Stimulated activated CD4-positive, alpha-beta T cell treated with anti-CD3 and anti-CD28 coated beads, Interleukin-15, amount 100 ng/mL, for 48 hours (primary cell): ENCODE measurements at places on chromosomes 4 and X.

- DNase-seq: no peak
These were observed 115.4 kb downstream of the STPG2 start for GRCh38 chr4:98027827-98028226.

GRCh38 chrX:69104756-69105434 is 60.4 kb downstream of the PJA1 start:
- no peak for DNase-seq

DNA sequence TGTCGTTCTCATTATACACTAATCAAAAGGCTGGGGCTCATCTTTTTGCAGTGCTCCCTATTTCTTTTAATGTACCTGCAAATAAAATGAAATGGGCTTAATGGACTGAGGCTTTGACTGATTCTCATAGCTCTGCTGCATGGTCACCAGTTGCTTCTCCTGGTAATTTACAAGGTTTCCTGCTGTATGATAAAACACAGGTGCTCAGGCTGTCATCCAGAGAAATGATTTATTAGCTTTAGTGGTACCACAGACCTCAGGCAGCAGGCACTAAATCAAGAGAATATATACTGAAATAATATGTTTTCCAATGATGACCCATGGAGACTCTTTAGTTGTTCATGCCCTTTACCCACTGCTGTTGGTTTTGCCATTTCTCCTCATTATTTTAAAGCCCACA is 137.7 kb downstream of the C4orf33 start:
- DNase-seq: no peak

DNA sequence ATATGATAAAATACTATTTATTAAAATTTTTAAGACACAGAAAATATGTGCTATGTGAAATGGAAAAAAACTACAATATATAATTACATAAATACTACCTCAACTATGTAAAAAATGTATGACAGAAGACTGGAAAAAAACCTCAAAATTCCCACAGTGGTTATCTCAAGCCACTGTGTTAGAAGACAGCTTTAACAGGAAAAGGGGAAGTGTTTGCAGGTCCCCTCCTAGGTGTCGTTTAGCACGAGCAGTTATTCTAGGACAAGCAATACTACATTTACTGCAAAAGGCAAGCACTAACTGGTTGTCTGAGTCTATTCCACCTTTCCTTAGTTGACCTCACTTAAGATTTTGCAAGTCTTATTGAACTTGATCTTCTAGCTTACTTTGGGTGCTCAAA is 44.9 kb upstream of the PHF8 start:
- no peak for DNase-seq

GRCh38 chr4:26609868-26610267 is 26.0 kb downstream of the TBC1D19 start:
- DNase-seq: no peak

GRCh38 chr4:57462843-57463242 is 352.7 kb upstream of the IGFBP7 start:
- no peak for DNase-seq

GRCh38 chrX:112760697-112761096 is 79.9 kb downstream of the AMOT start:
- DNase-seq: no peak

- no peak for DNase-seq
These were observed 1.8 kb downstream of the CASP3 start for GRCh38 chr4:184647266-184648053.

DNA sequence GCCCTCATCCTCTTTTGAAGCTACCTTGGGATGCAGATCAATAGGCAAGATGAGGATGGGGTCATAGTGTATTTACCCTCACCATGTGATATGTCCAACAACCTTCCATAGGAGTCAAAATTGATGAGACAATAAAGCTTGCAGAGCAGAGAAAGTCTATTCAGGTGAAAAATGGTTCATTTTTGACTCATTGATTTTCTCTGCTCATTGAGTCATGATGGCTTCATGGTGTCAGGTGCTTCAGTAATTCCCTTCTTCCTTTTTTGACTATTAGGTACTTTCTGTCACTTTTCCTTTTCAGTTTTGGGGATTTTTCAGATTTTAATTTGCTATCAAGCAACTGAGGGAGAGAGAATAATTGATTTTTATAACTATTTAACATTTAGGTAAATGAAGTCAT is 55.9 kb upstream of the IL2 start:
- no peak for DNase-seq

GRCh38 chr4:184313702-184314659 is 96.3 kb upstream of the ENPP6 start:
- DNase-seq: no peak

DNA sequence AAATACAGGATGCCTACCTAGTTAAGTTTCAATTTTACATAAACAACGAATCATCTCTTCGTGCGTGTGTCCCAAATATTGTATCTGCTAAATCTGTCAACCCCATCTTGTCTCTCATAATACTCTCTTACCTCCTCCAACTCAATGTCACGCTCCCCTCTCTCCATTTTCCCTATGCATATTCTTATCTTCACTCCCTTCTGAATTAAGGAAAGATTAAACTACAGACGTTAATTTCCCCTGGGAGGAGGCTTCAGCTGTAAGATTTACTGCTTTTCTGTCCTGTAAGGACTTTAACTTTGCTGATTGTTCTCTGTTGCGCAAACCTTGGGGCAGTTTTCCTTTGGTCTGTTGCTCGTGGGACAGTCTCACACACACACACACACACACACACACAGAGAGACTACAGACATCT is 455 bp upstream of the ABCB7 start:
- no peak for DNase-seq

GRCh38 chr4:158786121-158786601 is 17.3 kb downstream of the FNIP2 start:
- DNase-seq: no peak

- DNase-seq: no peak
These were observed 47.9 kb downstream of the TMEM131L start for GRCh38 chr4:153514001-153514526.

DNA sequence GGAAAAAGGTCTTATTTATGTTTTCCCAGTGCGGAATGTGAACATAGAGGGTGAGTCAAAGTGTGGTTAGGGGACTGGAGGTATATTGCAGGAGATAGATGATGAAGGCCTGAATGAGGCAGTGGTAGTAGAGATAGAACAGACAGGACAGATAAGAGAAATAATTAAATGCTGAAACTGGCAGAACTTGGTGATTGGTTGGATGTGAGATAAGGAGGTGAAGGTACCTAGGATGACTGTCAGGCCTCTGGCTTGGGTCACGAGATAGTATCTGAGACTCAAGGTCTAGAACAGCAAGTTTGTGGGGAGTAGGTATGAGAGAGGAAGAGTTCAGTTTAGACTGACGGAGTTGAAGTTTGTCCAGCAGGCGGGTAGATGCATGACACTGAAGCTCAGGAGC is 3.5 kb downstream of the MND1 start:
- DNase-seq: no peak

DNA sequence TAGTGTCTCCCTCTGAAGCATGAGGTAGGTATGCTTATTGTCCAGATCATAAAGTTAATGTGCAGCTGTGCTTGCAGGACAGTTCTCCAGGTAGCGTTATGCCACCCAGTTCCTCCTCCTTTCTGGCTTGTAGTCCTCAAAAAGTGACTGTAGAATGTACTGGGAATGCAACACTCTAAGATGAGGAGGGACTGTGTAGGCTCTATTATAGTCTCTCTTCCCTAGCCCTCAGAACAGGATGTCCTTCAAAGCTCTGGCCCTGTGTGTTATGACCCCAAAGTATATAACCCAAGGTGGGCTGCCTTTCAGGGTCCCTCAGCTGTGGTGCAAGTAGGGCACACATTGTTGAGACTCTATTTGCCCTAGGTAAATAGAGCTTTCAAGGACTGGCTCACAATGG is 20.8 kb upstream of the MANBA start:
- DNase-seq: no peak

GRCh38 chr4:139860435-139861024 is 194.9 kb downstream of the MGST2 start:
- DNase-seq: no peak

GRCh38 chr4:139312552-139313332 is 10.5 kb upstream of the NDUFC1 start:
- no peak for DNase-seq

GRCh38 chr4:57249083-57249482 is 138.9 kb upstream of the IGFBP7 start:
- no peak for DNase-seq

DNA sequence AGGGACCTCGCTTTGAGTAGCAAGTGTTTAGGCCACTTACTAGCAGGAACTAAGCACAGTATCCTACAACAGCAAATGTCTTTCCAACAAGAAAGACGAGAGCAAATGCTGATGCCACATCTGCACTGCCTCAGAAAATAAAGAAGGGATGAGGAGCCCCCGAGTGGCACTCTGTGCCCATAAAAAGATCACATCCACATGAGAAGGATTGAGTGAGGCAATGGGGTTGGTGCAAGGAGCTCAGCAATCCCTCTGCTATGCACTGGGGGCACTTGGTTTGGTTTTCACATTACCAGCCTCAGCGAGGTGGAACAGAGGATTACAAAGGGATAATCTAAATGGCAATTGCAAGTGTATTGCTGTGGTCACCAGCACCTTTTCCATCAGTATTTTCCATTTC is 252.8 kb upstream of the SLC7A11 start:
- no peak for DNase-seq

GRCh38 chr4:94390804-94391410 is 48.3 kb upstream of the HPGDS start:
- peak; percentile 9 for DNase-seq

GRCh38 chr4:169399976-169400767 is 129.4 kb upstream of the SH3RF1 start:
- DNase-seq: no peak

- DNase-seq: no peak
These were observed 540.2 kb downstream of the GBA3 start for GRCh38 chr4:23232987-23233386.

GRCh38 chr4:4507923-4508322 is 33.9 kb downstream of the STX18 start:
- no peak for DNase-seq

- DNase-seq: peak; percentile 1
These were observed 640 bp downstream of the PHF8 start for GRCh38 chrX:54043541-54044125.

DNA sequence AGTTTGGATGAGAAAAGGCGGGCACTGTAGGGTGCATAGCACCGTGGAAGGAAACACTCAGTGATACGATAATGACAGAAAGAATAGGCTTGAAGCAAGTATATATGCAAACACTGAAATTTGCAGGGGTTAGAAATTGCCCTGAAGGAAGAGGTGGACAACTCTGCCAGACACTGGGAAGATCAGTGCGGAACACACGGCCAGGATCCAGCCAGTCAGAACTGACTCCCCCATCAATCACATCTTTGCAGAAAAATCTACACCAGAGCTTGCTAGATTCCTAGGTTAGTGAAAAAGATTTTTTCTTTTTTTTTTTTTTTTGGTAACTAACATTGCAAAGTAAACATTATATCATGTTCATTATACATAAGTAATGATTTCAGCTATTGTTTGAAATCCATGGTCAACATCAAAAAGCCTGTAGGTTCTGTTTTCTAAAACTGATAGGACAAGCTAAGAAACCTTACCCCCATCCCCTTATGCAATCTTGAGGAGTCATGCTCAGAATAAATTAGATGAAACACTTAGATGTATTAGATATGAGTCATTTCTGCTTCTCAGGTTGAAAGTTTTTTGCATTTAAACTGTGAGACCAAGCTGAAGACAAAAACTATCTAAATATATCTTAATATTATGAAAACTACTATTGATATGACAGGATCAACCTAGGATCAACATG is 38.9 kb downstream of the TRIML1 start:
- no peak for DNase-seq

DNA sequence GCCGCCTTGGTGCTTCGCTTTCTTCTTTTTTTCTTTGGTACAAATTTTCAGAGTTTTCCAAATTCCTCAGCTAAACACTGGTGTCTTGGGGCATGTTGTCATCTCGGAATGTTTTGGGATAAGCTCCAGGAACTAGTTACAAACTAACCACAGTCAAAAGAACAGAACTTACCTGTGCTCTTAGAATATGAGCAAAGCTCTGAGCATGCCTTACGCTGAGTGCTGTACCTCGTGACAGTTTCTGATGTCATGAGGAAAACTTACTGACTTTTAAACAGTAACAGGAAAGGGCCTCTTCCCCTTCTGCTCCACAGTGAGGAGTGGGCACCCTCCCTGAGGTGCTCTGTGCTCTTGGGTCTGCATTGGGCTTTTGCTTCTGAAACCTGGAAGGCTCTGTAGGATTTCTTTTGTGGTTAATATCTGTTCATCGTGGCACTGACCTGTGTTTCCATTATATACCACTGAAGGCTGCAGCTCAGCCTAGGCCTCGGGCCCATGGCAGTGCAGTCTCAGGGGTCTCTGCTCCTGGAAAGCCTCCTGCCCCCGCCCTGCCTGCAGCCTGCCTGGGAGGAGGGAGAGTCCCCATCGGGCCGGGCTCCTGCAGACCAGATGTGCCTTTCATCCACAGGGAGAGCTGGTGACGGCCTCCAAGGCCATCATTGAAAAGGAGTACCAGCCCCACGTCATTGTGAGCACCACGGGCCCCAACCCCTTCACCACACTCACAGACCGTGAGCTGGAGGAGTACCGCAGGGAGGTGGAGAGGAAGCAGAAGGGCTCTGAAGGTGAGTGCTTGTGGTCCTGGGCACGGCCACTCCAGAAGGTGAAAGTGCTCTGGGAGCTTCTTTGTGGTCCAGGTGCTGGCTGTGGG is 48.7 kb downstream of the NOP14 start:
- DNase-seq: no peak

- DNase-seq: no peak
These were observed 10.7 kb downstream of the TMPRSS11D start for GRCh38 chr4:67873116-67873515.

DNA sequence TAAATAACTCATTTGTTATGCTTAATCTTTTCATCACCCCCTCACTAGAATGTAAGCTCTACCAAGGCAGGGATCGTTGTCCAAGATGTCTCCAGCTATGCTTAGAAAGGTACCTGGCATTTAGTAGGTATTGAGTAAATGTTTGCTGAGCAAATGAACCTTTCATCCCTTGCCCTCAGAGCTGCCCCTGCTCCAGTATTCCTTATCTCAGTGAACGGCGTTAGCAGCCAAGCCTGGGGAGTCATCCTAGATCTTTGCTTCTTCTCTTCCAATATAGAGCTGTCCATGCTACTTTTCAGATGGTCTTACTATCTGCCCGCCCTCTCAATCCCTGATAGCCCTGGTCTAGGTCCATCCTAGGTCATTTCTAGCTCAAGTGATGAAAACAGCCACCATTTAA is 188.4 kb downstream of the NR3C2 start:
- no peak for DNase-seq

DNA sequence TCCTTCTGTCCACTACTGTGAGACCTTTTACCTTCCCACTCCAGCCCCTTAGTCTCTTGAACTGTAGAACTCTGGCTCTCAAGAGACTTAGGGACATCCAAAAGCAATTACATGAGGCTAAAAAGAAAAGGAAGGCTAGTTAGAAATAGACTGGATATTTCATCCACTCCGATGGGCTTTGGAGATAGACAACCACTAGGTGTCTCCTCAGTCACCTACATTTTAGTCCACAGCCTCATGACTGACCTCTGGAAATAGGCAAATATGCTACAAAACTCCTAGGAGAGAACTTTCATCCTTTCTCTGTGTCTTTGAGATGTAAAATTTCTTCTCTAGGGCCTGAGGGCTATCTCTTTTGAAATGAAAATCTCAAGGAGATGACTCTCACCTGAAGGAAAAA is 45.1 kb upstream of the LAMP2 start:
- no peak for DNase-seq
